ENCODE measurements at places on chromosomes 3 and 15.

DNA sequence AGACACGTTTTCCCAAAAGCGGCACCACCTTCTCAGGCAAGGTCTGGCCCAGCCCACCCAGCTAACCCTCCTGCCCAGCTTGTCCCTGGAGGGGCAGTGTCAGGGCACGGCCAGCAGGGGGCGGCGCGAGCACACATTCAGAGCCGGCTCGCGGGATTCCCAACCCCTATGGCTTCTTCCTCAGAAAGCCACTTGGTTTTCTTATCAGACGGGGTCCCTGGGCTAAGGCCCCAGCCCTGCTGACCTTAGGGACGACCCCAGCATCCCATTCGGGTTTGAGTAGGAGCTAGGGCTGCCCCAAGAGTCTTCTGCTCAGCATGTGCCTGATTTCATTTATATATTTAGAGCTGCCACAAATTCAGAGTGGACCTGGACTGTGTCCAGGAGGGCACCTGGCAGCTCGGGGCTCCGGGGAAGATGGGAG is 14.5 kb downstream of the RLBP1 start:
- DNase-seq: peak; percentile 36

DNA sequence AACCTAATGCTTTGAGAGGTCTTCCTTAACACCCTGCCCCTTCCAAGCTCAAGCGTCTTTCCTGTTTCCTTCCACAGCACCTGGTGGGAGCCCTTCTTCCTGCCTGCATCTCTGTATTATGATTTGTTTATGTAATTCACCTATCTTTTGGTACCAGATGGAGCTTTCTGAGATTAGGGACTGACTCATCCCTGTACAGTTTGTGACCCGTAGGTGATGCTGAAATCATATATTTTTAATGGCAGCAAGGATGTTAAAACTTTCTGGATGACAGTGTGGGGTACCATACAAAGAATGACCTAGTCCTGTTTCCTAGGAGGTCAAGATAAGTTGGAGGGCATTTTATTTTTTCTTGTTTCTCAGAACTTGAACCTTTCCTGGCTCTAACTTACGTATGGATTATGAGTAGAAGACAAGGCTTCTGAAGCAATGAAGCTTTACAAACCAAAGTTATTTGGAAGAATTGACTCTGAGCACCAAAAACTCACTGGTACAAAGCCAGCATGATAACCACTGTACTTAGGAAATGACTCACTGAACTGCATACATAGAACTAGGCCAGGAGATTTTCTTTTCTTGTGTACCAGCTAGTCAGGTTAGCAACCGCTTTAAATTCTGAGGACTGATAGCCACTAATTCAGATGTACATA is 46.6 kb downstream of the HHLA2 start:
- DNase-seq: no peak

GRCh38 chr15:52257734-52258062 is 37.9 kb downstream of the MYO5C start:
- DNase-seq: no peak

GRCh38 chr3:179404307-179404706 is 47.0 kb downstream of the GNB4 start:
- no peak for DNase-seq

- no peak for DNase-seq
Observed at GRCh38 chr3:28280781-28281180, 39.4 kb downstream of the CMC1 start.

DNA sequence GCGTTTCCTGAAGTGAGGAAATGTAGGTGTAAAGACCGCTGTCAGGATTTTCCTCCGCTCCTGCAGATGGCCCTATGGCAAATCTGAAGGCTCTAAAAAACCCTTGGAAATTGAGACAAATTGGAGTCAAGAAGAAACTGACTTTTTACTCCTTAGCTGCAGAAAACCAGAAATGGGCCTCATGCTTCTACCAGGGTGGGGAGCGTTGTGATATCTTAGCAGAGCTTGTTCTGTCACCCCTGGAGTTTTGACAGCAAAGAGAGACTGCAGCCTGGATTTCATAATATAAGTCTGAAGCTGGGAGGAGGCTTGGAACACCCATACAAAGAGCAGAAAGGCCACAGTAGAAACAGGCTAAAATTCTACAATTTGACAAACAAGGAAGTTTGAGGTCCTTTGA is 283.0 kb upstream of the PLSCR5 start:
- no peak for DNase-seq

DNA sequence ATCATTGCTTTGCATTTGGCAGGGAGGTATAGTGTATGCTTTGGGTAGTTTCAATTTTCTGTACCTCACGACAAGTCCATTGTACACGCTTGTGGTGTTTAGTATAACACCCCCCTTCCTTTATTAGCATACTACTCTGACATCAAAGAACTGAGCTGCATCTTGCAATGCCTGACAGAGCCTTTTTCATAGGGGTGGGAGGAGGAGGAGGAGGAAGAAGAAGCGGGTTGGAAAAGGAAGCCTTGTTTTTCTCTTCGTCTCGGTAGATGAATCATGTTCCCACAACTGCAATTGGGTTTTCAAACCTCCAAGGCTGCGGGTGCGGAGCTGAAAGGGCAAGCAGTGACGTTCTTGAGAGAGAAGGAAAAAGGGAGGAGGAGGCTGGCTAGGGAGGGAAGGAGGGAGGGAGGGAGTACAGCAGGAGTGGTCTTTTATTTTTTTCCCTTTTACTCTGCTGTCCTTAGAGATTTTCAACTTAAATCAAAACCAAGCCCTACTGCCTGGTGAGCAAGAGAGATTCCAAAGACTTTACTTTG is 175.7 kb downstream of the KLHL25 start:
- DNase-seq: peak; percentile 58

DNA sequence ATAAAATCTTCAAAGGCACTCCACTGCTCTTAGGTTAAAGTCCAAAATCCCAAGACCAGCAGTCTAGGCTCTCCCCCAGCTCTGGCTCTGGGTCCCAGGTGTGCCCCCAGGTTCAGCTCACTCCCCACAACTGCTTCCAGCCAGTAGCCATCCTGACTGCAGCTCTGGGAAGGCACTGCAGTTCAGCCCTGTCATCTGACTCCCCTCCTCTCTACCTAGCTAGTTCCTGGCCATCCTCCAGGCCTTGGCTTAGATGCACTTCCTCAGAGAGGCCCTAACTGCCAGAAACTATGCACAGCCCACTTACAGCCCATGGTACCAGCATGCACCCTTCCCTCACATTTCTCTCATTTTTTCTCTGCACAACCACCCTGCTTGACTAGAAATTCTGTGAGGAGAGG is 25.5 kb downstream of the TBC1D2B start:
- DNase-seq: no peak
